ENCODE measurements at places on chromosomes 5 and 9.

DNA sequence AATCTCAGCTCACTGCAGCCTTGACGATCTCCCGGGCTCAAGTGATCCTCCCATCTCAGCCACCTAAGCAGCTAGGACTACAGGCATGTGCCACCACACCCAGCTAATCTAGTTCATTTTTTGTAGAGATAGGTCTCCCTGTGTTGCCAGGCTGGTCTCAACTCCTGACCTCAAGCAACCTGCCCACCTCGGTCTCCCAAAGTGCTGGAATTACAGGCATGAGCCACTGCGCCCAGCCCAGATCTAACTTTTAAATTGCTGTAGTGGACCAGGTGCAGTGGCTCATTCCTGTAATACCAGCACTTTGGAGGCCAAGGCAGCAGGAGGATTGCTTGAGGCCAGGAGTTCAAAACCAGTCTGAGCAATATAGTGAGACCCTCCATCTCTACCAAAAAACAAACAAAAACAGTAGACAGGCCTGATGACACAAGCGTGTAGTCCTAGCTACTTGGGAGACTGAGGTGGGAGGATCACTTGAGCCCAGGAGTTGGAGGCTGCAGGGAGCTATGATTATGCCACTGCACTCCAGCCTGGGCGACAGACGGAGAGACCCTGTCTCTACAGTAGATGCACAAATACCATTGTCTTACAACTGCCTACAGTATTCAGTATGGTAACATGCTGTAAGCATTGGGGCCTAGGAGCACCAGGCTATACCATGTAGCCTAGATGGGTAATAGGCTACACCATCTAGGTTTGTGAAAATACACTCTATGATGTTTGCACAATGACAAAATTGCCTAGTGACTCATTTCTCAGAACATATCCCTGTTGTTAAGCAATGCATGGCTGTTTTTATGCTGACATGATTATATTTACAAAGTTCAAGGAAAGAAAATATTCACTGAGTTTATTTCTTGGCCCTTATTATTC is 1.5 kb upstream of the SIT1 start:
- DNase-seq = no peak

GRCh38 chr5:41345295-41345694 is 132.0 kb upstream of the C6 start:
- DNase-seq = no peak

GRCh38 chr5:136137497-136138220 is 5.0 kb downstream of the SMAD5 start:
- no peak for DNase-seq

GRCh38 chr5:28374492-28374967 is 1336.1 kb upstream of the CDH9 start:
- DNase-seq = no peak

- no peak for DNase-seq
Observed at GRCh38 chr5:3535414-3536211, 60.0 kb upstream of the IRX1 start.

- DNase-seq = no peak
Observed at GRCh38 chr5:91168859-91169258, 214.3 kb downstream of the ARRDC3 start.

DNA sequence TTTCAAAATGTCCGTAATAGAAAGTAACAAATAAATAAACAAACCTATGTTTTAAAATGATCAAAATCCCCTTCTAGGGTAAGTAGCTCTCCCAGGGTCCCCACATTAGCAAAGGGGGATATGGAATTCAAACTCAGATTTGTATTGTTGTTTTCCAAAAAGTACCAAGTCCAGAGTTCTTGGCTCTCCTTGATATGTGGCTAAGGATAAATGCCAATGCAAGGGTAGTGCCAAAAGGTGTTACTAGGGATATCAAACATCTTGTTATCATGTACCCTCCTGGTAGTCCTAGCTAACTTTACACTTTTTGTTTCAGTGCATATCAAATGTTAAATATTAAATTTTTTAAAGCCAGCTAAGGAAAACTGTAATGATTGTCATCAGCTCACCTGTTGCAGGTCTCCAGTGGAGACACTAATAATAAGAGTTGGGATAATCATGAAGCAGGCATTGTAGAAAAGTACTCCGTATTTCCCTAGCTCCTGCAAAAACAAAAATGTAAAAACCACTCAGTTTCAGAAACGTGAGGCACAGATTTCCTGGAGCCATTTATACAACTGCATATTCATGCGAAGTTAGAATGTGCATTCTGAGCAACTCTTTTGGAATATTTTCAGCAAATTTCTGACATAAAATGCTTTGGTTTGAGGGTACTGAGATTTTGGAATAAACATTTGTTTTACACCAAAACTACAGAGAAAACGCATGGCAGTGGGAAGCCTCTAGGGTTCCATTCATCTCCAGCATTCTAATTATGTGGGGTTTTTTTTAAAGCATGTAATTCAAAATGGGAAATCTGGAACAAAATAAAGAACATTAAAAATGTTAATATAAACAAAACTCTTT is 39.8 kb downstream of the SLC35D2 start:
- no peak for DNase-seq

DNA sequence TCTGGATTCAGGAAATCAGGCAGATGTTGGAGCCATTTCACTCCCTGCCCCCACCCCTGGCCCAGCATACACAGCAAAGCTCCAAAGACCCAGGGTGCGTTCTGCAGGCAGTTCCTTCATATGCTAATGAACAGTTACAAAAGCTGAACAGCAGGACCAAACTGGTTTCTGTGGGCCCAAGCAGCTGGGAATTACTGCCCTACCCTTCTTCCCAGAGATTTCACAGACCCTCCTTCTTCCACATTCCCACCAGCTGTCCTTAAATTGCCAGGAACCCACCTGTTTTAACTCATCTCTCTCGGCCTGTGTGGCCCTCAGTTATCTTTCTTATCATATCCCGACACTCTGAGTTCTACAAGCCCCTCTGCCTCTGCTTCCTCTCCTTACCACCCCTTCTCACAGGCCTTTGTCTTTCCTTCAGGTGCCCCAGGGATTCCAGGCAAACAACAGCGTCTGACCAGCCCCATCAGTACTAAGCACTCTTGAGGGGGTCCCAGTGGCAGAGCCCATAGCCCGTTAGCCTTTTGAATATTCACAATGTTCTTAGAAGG is 10.6 kb upstream of the F2RL1 start:
- no peak for DNase-seq

GRCh38 chr9:133976887-133977286 is 15.2 kb downstream of the VAV2 start:
- DNase-seq = no peak

GRCh38 chr9:131290036-131290766 is 678 bp downstream of the PLPP7 start:
- no peak for DNase-seq

DNA sequence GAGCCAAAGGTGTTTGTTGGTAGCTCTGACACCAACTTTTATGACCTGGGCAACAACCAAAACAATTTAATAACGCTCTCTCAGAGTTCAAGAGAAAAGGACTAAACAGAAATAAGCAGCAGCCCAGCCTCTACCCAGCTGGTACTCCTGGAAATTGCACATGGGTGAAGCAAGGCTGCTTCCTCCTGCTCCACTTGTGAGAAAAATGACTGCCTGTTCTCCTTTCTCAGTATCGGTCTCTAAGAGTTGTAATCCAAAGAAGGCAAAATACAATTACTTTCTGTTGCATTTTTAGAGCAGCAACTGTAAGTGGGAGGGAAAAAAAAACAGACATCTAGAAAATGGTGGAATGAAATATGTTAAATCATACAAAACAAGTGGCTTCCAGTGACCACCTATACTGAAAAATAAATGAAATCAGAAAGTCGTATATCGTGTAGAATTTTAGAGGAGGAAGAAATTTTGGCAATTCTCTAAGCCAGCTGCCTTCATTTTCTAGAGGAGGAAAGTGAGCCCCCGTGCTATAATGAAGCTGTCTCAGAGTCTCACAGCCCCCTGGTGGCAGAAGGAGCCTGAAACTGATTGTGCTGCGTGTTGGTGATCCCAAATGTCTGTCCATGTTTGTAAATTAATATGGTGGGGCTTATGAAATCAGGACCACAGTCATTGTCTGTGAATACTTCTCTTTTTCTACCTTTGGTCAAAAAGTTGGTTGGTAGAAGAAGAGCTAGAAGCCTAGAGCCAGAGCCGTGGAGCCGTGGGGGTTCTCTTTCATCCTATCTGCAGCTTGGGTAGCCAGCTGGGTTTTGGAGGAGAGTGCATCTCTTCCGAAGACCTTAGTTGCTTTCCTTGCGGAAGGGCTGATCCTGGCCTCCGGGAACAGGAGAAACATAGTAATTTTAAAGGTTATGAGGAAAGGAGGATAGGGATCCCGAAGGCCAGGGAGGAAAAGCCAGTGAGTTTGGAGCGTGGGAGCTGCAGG is 139.9 kb downstream of the PIP5K1B start:
- no peak for DNase-seq

DNA sequence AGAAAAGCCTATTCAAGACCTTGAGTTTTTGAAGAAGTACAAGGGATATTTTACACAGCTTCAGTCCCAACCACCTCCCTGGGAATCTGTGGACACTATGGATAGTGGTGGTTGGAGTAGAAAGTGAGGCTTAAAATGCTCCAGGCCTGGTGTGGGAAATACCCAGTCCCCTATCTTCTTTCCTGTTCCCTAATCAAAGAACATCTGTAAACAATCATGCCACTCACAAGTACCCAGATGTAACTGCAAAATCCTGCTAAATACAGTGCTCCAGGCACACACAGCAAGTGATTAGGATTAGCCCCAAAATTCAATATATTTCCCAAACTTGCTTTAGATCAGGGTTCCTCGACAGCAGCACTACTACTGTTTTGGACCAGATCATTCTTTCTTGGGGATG is 46.0 kb upstream of the TMEM215 start:
- DNase-seq = no peak

DNA sequence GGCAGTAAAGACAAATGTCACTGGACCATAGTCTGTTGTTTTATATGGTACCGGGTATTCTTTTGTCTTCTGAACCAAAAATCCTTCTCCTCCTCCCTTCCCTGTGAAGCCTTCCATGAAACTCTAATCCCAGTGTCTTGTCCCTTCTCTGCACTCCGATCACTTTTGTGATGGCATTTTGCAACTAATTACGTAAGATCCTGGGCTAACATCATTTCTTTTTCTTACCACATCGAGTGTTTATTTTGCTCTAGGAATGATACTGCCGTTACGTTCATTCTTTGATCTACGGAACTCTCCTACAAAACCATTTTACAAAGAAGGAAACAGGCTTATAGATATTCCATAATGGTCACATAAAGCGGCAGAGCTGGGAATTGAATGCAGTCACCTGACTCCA is 33.7 kb downstream of the SNX18 start:
- no peak for DNase-seq

DNA sequence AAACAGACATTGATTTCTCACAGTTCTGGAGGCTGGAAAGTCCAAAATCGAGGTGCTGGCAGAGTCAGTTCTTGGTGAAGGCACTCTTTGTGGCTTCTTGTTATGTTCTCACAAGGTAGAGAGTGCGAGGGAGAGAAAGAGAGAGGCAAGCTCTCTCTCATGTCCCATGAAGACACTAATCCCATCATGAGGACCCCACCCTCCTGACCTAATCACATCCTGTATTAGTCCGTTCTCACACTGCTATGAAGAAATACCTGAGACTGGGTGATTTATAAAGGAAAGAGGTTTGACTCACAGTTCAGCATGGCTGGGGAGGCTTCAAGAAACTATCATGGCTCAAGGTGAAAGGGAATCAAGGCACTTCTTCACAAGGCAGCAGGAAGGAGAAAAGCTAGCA is 5.7 kb upstream of the AMACR start:
- no peak for DNase-seq

GRCh38 chr5:166493612-166494011 is 1797.8 kb upstream of the WWC1 start:
- no peak for DNase-seq

GRCh38 chr5:59756373-59757035 is 137.0 kb downstream of the PDE4D start:
- no peak for DNase-seq

DNA sequence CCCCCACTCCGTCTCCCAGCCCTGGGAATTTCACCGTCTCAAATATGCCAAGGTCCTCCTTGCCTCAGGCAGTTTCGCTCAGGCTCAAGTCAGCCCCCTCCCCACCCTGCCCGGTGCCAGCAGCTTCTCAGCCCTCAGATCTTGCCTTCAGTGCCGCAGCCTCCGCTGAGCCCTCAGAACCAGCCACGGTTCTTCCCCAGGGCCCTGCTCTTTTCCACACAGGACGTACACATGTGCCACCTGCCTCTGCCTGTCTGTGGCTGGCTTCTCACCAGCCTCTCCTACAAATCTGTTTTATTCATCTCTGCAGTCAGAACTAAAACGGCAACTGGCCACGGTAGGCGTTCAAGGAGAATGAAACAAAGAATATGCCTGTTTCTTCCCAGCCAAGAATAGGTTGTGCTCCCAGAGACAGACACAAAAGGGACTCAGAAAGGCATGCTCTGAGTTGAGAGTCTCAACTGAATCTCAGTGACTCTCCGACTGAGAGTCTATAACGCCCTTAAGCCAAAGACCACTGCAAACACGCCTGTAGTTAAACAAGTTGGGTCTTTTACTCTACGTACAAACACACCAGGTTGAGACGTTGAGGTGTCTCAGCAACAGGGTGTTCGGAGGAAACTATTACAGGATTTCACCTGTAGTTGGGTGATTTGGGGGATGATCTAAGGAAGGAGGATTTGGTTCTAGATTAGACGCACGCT is 10.6 kb upstream of the GRIN1 start:
- DNase-seq = no peak

GRCh38 chr5:110769000-110769681 is 30.3 kb downstream of the SLC25A46 start:
- no peak for DNase-seq

- DNase-seq = no peak
Observed at GRCh38 chr5:9644630-9645029, 14.5 kb upstream of the TAS2R1 start.

GRCh38 chr5:151089726-151090125 is 8.9 kb upstream of the TNIP1 start:
- no peak for DNase-seq

DNA sequence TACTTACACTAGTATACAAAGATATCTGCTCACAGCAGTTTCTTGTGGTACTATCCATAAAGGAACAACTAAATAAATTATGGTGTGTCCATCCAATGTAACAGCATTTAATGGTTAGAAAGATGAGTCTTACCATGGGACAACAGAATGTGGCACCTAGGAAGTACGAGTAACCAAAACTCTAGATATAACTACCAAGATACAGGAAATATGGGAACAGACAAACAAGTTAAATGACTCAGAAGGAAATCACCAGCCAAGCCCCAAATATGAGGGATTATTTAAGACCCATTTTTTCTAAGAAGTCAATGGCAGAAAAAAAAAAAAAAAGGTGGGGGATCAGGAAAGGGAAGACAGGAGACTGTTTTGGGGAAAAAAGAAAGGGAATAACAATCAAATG is 294.8 kb downstream of the PRELID2 start:
- DNase-seq = no peak

All from stimulated activated CD8-positive, alpha-beta memory T cell treated with anti-CD3 and anti-CD28 coated beads, Interleukin-15, amount 100 ng/mL, for 4 hours (primary cell).